MCF 10A (cell line): ENCODE measurements at places on chromosomes 5 and 9. TPM values are rescaled to one million over a fixed set of nuclear protein-coding genes. Genes with fewer than 3 reads are reported as not detected.

Gene FGF1
- total RNA-seq = 0.34 and 0.65 TPM in 2 replicates

DNA sequence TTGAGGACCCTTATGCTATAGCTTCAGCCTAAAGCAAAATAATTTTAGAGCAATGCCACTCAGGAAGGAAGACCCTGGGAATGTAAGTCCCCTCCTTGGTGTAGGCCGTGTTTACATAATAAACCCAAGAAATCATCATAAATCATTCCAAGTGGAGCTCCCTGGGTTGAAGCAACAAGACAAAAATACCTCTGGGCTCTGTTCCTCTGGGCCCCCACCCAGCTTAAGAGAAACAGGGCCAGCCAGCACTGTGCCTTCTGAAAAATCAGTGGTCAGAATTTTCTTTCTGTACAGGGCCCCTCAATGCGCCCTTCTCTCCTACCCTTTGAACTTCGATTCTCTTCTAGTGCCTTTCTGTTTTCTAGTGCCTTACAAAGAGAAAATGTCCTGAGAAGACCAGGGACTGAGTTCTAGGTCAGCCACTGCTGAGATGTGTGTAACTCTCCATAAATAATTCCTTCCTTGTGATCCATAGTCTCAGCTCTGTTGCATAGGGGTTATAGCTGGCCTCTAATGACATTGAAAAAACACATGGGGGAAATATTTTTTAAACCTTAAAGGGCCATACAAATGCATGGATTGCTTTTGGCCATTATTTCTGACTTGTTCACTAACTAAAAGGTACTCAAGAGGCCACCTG is 101.0 kb downstream of the ADRB2 start:
- H3K4me1 ChIP-seq = peaks cover 14% of the 10 kb centered on the region
- H3K4me3 ChIP-seq = no peak overlapping the region
- no peaks in the 10 kb centered on the region for H3K36me3 ChIP-seq

Gene ADRA1B
- total RNA-seq = 0.14 TPM in 1 of 2 replicates, not detected in the other

Gene CAPSL
- not detected in 2 replicates for total RNA-seq

- no peak overlapping the region for H3K4me3 ChIP-seq
- peak; percentile 54 for DNase-seq
- no peaks in the 10 kb centered on the region for H3K36me3 ChIP-seq
- H3K4me1 ChIP-seq = peaks cover 7% of the 10 kb centered on the region
- no peak overlapping the region for H3K27ac ChIP-seq
Measured at GRCh38 chr5:76544268-76544926, 78.8 kb downstream of the F2RL2 start.

GRCh38 chr9:36818965-36819870 is 214.8 kb downstream of the PAX5 start:
- H3K4me3 ChIP-seq = no peak overlapping the region
- H3K27me3 ChIP-seq = peaks cover 76% of the 10 kb centered on the region
- H3K27ac ChIP-seq = no peak overlapping the region
- H3K4me1 ChIP-seq = peaks cover 6% of the 10 kb centered on the region
- no peak for DNase-seq
